ENCODE measurements at places on chromosomes 2 and 18. TPM values are rescaled to one million over a fixed set of nuclear protein-coding genes. Genes with fewer than 3 reads are reported as not detected.

The CXCR2 gene
- total RNA-seq = not detected

The NDUFAF7 gene
- total RNA-seq = 17.7 TPM

The SERPINB5 gene
- 0.10 TPM for total RNA-seq

The INPP4A gene
- 7.3 TPM for total RNA-seq

The IL36A gene
- total RNA-seq = not detected

The MYCN gene
- total RNA-seq = not detected

The UCN gene
- 1.2 TPM for total RNA-seq

The PSMA8 gene
- not detected for total RNA-seq

The TRIM43 gene
- 0.09 TPM for total RNA-seq

Data from A549 treated with AZD2906 at 1 μM for 4 hours (cell line).